ENCODE measurements at places on chromosomes 7 and 10.

GRCh38 chr10:6337382-6337781 lies 134.7 kb downstream of the PFKFB3 start:
- no peak for DNase-seq

DNA sequence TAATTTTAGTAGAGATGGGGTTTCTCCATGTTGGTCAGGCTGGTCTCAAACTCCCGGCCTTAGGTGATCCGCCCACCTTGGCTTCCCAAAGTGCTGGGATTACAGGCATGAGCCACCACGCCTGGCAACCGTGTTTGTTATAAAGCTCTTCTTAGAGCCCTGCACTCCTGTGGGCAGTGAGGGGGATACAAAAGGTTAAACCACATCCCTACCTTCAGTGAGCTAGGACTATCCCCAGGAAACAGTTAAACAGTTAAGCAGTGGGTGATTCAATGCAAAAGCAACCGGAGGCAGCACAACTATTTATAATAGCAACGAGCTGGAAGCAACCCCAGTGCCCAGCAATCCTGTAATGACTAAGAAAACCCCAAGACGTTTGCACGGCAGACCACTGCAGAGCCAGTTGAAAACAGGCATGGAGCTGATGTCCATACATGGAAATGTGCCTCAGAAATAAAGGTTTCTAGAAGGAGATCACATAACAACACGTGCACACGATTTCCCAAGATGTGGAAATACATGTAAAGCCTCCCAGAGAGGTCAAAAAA lies 107.2 kb upstream of the LYZL2 start:
- DNase-seq = no peak

DNA sequence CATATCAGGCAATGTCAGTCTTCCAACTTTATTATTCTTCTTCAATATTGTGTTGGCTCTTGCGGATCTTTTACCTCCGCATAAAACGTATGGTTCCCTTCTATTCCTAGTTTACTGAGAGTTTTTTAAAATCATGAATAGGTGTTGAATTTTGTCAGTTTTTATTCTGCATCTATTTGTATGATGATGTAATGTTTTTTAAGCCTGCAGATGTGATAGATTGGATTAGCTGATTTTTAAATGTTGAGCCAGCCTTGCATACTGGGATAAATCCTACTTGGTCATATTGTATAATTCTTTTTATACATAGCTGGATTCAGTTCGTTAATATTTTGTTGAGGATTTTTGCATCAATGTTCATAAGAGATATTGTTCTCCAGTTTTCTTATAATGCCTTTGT lies 9.2 kb upstream of the OR2F1 start:
- no peak for DNase-seq

DNA sequence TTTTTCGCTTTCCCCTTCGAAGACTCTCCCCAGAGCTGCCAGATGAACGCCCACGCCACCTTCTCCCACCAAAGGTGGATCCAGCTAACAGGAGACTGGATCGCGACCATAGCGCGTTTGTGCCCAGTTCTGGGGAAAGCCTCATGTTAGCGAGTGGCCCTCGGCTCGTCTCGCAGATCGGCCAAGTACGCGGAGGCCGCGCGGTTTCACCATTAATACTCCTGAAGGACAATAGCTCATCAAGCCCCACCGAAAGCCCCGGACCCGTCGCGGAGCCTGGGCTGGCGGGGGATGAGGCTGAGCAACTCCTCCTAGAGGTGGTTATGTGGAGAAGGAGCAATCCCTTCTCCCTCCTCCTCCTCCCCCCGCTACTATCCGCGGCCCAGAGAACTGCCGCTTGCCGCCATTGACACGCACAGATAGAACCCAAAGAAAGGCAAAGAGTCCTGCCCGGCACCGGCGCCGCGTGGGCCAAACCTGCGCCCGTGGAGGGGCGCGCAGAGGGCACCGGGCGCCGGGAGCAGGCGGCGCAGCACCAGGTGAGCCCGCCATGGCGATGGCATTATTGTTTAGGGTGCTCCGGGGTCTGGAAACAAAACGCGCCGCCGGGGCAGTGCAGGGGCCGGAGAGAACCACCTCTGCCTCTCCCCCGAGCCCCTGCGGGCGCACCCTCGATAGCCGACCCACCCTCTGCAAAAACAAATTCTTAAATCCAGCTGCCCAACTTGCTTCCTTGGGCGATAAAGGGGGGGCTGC lies at the start of gene MACROH2A2:
TSS of gene MACROH2A2 (plus strand) at position 385 of the 756 bp plus-strand sequence. CDS start 22,813 bp downstream, outside the sequence.
- DNase-seq = peak; percentile 19

DNA sequence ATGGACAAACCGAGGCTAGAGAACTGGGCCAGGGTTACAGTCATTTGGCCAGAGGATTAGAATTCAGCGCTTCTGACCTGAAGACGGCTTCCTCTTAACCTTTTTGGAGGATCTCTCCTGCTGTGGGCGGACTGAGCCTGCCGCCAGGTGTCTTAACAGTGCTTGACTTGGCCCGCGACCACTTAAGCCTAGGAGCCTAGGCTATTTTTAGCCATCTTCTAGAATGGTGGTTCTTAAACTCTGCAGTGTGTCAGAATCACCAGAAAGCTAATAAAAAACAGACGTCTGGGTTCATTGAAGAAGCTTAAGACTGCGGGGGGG lies 722 bp downstream of the MDH2 start:
- DNase-seq = peak; percentile 29

- DNase-seq = no peak
Measured at GRCh38 chr10:5117026-5117425, 22.8 kb downstream of the AKR1C3 start.

DNA sequence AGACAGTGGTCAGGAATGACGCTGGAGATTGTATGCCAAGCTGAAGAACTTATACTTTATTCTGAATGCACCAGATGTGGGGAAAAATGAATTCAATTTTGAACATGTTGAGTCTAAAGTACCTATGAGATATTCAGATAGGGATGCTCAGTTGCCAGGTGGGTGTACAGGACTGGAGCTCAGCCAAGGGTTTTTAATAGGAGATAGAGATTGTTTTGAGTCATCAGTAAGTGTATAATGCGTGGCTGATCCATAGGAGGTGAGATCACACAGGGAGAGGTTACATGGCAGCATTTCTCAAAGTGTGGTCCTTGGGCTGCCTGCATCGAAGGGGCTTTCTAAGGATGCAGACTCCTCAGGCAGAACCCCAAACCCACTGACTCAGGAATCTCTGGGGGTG lies 6.8 kb upstream of the HIPK2 start:
- DNase-seq = no peak
